ENCODE measurements at places on chromosomes 16 and 17. TPM values are rescaled to one million over a fixed set of nuclear protein-coding genes. Genes with fewer than 3 reads are reported as not detected.

Gene TBC1D3E
- total RNA-seq = 0.26 TPM

Gene FOXF1
- total RNA-seq = 28.9 TPM

Gene MSLN
- total RNA-seq = 0.74 TPM

Gene CCL3
- total RNA-seq = 3.6 TPM

Gene TP53TG3C
- total RNA-seq = not detected

Gene NPIPB5
- total RNA-seq = 371 TPM

Gene DECR2
- 5.3 TPM for total RNA-seq

DNA sequence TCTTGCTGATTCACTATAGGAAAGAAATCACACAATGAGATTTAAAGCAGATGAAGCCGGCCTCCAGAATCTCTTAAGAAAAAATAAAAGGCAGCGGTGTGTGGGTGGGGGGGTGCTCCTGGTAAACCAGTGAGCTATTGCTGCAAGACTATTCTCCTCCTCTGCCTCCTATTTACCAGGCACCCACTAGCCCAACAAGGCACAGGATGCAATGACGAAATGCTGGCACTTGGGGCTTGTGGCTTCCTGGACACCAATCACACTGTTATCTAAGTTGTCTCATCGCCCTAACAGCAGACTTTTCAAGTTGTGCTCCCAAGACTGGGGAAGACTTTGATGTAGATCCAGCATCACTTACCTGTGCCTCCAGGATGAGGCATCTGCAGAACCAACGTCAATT lies 50.2 kb upstream of the NDRG4 start:
- DNase-seq = no peak

Measured in urinary bladder (tissue), 4 donors.